RWPE1 (cell line): ENCODE measurements at places on chromosomes 12 and 14.

DNA sequence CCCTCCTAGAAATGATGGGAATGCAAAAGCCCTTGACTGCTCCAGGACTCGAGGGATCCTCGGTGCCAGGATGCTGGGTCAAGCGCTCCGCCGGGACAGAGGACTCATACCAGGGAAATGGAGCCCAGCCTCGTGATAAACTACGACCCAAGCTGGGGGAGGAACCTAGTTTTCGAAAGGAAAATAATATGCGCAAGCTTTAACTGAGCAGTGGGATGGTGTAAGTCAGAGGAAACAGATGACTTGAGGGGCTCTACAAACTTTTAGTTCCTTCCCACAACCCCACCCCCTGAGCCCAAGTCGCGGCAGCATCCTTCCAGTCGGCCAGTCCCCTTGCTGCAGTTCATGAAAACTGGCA, 654 bp upstream of the SUPT16H start:
- DNase-seq = peak; percentile 16

DNA sequence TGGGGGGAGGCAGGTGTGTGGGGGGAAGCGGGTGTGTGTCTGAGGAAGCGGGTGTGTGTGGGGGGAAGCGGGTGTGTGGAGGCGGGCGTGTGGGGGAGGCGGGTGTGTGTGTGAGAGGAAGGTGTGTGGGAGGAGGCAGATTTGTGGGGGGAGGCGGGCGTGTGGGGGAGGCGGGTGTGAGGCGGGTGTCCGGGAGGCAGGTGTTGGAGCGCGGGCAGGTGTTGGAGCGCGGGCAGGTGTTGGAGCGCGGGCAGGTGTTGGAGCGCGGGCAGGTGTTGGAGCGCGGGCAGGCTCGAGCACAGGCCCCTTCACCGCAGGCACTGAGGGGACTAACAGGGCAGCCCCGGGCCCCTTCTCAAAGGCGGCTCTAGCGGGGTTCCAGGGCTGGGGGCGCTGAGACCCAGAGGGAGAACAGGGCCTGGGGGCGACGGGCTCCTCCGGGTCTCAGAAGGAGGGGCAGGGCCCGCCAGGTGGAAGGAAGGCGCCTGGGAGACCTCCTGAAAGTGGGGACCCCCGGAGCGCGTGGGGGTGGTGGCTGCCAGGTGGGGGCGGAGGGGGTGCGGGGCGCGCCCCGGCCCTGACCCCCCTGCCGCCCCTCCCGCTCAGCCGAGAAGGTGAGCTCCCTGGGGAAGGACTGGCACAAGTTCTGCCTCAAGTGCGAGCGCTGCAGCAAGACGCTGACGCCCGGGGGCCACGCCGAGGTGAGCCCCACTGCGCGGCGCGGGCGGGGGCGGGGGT, 3.2 kb downstream of the CRIP2 start:
- no peak for DNase-seq

GRCh38 chr12:120229487-120230325, 28.8 kb upstream of the RPLP0 start:
- peak; percentile 56 for DNase-seq

GRCh38 chr12:6443361-6443983, 1.3 kb upstream of the CD27 start:
- no peak for DNase-seq

- DNase-seq = no peak
These were observed 9.2 kb upstream of the PYROXD1 start for GRCh38 chr12:21428241-21428640.

DNA sequence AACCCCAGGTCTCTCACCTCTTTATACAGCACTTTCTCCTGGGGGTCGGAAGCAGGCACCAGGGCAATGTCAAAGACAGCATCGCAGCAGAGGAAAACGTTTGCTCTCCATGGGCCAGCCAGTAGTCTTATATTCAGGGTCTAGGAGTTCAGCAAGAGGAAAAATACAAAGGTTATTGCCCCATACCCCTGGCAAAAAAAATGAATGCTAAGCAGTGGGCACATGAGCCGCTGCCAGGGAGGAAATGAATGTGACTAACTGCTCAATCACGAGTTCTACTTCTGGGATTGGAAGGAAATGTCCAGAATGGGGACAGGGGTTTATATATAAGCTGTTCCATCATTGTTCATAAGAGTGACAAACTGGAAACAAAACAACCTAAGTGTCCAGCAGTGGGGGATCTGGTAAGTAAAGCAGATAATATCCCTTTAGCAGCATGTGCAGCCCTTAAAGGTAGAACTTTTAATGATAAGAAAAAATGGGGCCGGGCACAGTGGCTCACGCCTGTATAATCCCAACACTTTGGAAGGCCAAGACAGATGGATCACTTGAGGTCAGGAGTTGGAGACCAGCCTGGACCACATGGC, 53.8 kb downstream of the PHETA1 start:
- DNase-seq = no peak

GRCh38 chr14:88546621-88547385, 8.0 kb downstream of the PTPN21 start:
- no peak for DNase-seq

DNA sequence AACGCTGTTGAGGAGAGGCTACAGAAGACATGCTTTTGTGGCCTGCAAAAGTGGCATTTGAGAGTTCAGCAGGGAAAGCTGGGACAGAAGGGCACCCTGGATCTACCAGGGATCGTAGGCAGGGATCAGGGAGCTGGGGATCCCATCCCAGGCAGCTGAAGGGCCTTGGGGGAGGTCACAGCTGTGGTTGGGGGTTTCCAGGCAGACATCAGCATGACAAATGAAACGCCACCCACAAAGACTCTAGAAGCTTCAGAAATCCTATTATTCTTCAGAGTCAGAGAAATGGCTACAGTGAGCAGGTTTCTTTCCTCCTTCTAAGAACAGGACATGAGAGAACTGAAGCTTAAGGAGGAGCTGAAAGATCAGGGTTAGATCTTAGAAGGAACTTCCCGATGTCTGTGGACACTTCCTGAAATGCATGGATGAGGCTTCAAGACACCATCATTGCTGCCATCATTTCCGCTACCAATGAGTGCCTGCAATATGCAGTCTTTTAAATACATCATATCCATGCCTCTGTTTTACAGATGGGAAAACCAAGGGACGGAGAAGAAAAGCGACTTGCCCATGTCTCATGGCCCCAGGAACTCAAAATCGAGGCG, 104.3 kb downstream of the RBM19 start:
- DNase-seq = no peak

- no peak for DNase-seq
These were observed 46.4 kb upstream of the CNOT2 start for GRCh38 chr12:70196811-70197281.

GRCh38 chr12:6752167-6752920, 597 bp downstream of the MLF2 start:
- DNase-seq = peak; percentile 48

DNA sequence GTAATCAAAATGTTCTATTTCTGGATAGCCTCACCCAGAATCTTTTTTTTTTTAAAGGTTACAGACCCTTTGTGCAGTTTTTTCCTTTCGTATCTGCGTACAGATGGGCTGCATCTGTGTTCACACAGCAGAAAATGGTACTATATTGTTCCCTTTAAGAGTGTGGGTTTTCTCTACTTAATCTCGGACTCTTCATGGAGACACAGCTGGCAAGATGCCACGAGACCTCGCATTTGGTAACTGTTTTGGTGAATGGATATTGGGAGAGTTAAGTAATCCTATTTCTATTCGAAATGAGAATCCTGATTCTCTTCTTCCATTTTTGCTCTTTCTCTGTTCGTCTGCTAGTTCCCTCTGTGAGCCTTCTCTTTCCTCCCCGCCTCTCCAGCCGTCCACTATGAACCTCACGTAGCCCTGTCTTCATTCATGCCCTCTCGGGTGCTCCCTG, 85.7 kb downstream of the SAMD4A start:
- DNase-seq = no peak

DNA sequence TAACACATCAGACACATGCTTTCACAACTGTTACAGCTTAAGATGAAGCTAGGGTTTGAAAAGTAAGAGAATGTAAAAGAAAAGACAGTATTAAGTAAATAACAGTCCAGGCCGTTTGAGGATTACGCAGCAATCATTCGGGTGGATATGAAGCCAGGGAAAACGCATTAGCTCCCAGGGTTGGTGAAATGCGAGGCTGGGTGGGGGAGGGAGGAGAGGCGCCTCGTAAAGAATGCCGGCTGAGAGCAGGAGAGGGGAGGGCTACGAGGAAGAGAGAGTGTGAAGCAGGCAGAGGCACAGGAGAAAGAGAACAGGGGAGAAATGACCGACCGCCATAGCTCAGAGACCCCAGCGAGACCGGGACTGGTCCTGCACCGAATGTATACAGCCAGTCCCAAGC, 73.0 kb downstream of the IQSEC3 start:
- DNase-seq = no peak

DNA sequence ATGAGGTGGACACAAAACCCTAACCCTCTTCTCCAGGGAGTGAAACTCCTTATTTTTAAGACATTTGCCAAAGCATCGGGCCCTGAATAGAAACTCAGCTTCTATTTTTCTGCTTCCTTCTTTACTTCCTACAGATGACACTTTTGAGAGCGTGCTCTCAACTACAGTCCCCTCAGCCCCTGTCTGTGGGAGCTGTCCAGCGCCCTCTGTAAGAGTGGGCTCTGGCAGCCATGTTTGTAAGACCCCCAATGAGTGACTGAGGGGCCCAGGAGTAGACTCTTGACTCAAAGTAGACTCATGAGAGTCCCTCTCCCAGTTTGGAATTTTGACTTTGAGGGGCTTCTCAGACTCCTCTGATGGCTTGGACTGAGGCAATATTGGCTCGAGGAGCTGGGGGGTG, 25.5 kb upstream of the BATF start:
- no peak for DNase-seq

- no peak for DNase-seq
These were observed 20.8 kb downstream of the SERPINA1 start for GRCh38 chr14:94367347-94368242.

DNA sequence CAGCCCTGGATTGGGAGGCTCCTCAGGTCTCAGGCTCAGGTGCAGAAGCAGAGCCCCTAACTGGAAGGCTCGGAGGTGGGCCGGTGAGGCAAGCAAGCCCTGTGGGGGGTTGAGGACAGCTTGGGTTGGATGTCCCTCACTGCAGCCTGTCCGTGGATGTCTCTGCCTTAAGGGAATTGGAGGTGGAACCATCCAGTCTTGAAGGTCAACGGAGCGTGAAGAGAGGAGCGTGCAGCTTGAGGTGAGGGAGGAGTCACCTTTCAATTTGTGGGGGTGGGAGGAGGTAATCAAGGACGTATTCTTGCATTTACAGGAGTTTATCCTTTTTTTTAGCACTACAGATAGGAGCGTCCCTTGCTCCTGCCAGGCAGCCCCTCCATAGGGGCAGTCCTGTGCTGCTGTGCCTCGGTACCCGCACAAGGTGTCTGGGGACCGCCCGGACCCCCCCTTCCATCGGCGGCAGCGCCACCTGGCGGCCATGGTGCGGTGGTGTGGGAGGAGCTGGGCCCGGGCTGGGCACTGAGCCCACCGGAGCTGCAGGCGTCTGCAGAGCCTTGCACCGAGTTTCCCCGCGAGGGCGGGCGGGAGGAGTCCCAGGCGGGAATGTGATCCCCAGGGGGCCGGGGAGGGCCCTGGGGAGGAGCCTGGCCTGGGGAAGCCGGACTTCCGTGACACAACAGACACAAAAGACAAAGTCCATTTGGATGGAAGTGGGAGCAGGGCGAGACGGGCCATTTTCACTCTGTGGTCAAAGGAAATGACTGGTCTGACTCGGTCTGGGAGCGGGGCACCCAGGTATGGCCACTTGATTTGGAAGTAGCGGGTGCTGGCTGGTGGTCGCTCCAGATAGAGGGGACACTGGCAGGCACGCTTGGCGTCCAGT, 864 bp downstream of the DNAJC22 start:
- DNase-seq = peak; percentile 84

DNA sequence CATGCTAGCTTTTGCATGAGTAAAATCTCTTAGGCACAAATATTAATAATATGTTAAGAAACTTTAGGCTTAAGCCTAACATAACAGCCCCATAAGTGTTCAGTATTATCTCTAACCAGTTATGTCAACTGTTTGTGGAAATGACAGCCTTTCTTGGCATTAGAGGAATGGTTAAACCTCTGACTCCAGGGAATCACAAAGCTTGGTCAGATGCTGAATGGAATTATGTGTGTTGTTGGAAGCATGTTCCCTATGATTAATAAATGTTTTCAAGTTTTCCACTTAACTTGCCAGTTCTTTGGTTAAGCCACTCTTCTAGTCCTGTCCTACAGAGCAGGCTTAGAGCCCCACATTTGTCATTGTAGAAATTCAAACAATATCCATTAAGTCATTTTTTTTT, 17.0 kb downstream of the PSEN1 start:
- DNase-seq = no peak

GRCh38 chr12:94262228-94263010, 114.0 kb downstream of the PLXNC1 start:
- peak; percentile 76 for DNase-seq

GRCh38 chr14:100135073-100135472, 24.4 kb downstream of the DEGS2 start:
- no peak for DNase-seq

GRCh38 chr12:51281202-51281924, 11.1 kb upstream of the SMAGP start:
- DNase-seq = peak; percentile 60

DNA sequence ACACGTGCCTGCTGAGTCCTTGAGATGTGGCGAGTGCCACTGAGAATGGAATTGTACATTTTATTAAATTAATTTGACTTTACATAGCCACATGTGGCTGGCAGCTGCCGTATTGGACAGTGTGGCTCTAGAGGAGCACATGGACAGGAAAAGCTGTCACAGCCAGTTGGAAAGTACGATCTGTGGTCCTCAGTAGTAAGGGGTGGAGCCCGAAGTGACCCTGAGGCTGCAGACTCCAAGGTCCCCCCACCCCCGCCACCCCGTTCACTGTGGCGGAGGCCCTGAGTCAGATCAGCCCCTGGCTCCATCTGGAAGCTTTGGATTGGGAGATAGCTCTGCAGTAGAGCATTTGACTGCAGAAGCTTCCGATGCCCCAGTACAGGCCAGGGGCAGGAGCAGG, 25.8 kb upstream of the BEGAIN start:
- no peak for DNase-seq
